ENCODE measurements at places on chromosomes 1 and 21. TPM values are rescaled to one million over a fixed set of nuclear protein-coding genes. Genes with fewer than 3 reads are reported as not detected.

FNDC7 gene
- 0.24 TPM for total RNA-seq

DNA sequence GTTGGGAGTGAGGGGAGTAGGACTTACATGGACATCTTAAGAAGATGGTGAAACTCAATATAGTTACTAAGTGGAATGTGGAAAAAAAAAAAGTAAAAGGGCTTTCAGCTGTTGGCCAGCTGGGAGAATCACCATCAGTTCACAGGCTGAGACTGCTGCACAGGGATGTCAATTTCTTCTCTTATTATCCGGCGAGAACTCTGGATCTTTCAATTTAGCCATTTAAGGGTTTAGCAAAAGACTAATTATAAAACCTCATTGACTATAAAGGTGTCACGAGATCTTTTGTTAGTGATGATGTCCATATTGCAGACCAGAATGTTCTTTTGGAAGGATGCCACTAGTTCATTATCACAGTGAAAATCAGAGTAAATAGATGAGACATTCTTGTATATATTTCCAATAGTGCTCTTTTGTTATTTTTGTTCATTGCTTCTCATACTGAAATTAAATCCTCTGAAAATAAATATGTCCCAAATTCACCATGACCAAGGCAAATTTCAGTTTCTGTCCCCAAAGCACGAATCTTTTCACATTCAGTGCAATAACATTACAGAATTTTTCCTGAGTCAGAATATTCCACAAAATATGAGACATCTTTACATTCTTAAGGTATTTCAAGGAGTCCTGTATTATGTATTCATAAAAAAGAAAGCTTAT lies 266.1 kb downstream of the DNM3 start:
- no peaks in the 10 kb centered on the region for H3K27me3 ChIP-seq
- no peak overlapping the region for H3K4me3 ChIP-seq
- H3K36me3 ChIP-seq = no peaks in the 10 kb centered on the region
- no peak for DNase-seq
- H3K4me1 ChIP-seq = peaks cover 6% of the 10 kb centered on the region

BRINP2 gene
- total RNA-seq = 0.30 TPM

- H3K4me3 ChIP-seq = no peak overlapping the region
- no peaks in the 10 kb centered on the region for H3K27me3 ChIP-seq
- H3K36me3 ChIP-seq = peaks cover 3% of the 10 kb centered on the region
- H3K4me1 ChIP-seq = peaks cover 4% of the 10 kb centered on the region
- no peak for DNase-seq
These were observed 10.5 kb downstream of the C1orf115 start for GRCh38 chr1:220700556-220701179.

DNA sequence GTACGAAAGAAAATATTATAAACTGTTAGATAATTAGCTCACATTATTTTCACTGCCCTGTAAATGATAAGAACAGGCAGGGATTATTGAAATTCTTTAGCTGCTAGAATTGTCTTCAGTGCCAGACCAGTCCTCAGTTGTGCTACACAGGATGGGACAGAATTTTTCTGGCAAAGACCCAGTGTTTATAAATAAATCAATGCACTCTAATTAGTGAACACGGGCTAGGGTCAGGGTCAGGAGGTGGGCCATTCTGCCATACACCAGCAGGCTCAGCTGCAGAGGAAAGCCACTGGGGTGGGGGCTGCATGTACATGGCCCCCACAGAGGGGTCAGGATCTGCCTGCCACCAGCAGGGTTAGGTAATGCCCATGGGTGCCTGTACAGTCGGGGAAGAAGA lies 6.4 kb downstream of the BCAR3 start:
- H3K27ac ChIP-seq = no peak overlapping the region
- DNase-seq = no peak
- no peak overlapping the region for H3K4me3 ChIP-seq
- H3K36me3 ChIP-seq = no peaks in the 10 kb centered on the region

LHX4 gene
- 0.08 TPM for total RNA-seq

MYBPH gene
- not detected for total RNA-seq

GRCh38 chr1:207833381-207833780 lies 77.5 kb downstream of the CD34 start:
- peaks cover 12% of the 10 kb centered on the region for H3K36me3 ChIP-seq
- peaks cover 76% of the 10 kb centered on the region for H3K4me1 ChIP-seq
- H3K4me3 ChIP-seq = no peak overlapping the region

OR10Z1 gene
- total RNA-seq = not detected

RGS8 gene
- not detected for total RNA-seq

DNA sequence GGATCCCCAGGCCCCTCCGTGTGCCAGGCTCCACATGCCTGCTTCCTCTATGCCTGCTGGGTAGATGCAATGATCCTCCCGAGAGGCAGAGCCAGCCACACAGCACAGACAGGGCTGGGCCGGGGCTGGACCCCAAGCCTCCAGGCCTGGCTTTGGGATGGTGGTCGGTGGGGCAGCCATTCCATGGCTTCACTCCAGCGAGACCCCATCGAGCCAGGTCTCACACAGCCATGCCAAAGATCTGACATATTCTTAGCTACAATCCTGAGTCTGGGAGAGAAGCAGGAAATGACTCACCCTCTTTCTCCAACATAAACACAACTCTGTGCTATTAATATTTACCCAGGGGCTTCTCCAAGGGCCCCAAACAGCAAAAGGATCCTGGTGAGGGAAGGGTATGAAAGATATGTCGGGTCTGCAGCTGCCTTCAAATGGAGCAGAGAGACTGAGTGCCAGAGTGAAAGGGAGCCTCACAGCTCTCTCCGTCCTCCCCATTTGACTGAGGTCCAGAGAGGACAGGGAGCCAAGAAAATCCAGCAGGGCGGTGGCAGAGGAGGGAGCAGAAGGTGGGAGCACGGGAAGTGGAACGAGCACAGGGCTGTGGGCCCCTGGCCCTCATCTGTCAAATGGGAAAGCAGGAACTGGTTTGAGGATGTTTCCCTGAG lies 639.5 kb downstream of the MATN1 start:
- H3K27me3 ChIP-seq = peaks cover 23% of the 10 kb centered on the region
- peaks cover 25% of the 10 kb centered on the region for H3K4me1 ChIP-seq
- no peak for DNase-seq
- no peaks in the 10 kb centered on the region for H3K36me3 ChIP-seq
- H3K27ac ChIP-seq = no peak overlapping the region
- H3K4me3 ChIP-seq = no peak overlapping the region

ADAMTS5 gene
- total RNA-seq = 4.0 TPM

- H3K36me3 ChIP-seq = no peaks in the 10 kb centered on the region
- peaks cover 16% of the 10 kb centered on the region for H3K4me1 ChIP-seq
- H3K4me3 ChIP-seq = peak overlapping the region; percentile 75
- H3K27ac ChIP-seq = peak overlapping the region; percentile 66
- no peak for DNase-seq
These were observed 744 bp downstream of the ZNF670 start for GRCh38 chr1:247077876-247078257.

MEX3A gene
- 0.56 TPM for total RNA-seq

DNA sequence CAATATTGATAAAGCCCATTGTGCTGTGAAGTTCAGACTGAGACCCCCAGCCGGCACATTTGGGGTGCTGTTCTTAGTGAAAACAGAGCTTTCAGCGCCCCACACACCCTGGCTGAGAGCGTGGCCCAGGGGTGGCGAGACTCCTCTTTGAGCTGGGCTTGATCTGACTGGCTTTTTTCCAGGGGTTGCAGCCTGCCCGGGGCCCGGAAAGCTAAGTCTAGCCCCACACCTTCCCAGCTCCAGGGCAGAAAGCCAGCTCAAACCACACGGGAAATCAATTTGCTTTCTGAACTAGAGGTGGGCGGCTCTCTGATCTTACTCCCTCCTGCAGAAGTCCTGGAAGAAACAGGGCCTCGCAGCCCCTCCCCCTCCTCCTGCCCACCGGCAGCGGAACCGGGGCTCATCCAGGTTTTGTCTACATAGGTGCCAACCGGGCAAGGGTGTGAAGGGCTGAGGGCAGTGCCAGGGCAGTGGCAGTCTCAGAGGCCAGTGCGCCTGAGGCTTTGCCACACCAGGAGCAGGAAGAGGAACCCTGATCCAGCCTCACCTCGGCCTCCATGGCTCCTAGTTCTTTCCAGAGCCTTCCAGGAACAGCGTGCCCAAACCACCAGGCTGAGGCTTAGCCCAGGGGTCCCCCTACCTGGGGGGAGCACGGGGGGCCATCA lies 155.3 kb downstream of the NPHP4 start:
- H3K4me3 ChIP-seq = no peak overlapping the region
- H3K27ac ChIP-seq = no peak overlapping the region
- H3K4me1 ChIP-seq = no peaks in the 10 kb centered on the region
- H3K36me3 ChIP-seq = no peaks in the 10 kb centered on the region

DNA sequence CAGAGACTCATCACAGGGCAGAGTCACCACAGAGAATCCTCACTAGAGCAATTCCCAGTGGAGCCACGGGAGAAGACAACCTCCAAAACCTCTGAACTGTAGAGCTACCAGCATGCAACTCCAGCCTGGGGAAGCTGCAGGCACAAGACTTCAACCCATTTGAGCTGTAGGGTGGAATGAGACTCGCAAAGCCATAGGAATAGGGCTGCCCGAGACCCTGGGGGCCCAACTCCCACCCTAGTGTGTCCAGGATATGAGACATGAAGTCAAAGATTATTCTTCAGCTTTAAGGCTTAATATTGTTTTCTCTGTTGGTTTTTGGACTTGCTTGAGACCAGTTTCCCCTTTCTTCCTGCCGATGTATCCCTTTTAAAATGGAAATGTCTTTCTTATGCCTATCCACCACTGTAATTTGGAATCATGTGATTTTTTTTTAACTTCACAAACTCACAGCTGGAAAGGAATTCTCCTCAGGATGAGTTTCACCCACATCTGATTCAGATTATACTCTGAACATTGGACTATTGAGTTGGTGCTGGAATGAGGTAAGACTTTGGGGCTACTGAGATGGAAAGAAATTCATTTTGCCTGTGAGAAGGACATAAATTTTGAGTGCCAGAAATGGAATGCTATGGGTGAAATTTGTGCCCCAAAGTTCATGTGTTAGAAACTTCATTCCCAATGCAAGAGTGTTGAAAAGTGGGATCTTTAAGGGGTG lies 59.6 kb upstream of the ST6GALNAC5 start:
- H3K4me1 ChIP-seq = no peaks in the 10 kb centered on the region
- H3K4me3 ChIP-seq = no peak overlapping the region

DNA sequence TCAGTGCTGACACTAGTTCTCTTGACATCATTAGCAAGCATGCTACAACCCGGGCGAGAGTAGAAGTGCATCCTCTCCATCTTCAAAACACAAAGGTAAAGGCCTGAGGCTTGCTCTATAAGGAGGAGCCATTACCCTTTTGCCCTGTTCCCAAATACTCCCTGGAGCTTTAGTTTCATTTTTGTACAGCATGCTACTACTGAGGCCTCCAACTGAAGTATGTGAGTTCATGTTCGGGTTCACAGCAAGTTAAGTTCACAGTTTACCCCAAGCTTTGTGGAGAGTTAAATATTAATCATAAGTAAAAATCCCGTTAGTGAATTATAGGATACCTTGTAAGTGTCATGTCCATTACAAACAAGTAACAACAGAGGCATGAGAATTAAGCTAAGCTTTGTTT lies 156.6 kb downstream of the APP start:
- peaks cover 3% of the 10 kb centered on the region for H3K36me3 ChIP-seq
- no peaks in the 10 kb centered on the region for H3K27me3 ChIP-seq
- no peaks in the 10 kb centered on the region for H3K4me1 ChIP-seq

- H3K4me3 ChIP-seq = no peak overlapping the region
- H3K27me3 ChIP-seq = no peaks in the 10 kb centered on the region
- DNase-seq = no peak
- H3K36me3 ChIP-seq = no peaks in the 10 kb centered on the region
These were observed 82.6 kb upstream of the DPYD start for GRCh38 chr1:98003442-98003841.

OR6N1 gene
- total RNA-seq = not detected

- H3K4me1 ChIP-seq = no peaks in the 10 kb centered on the region
- DNase-seq = no peak
- H3K36me3 ChIP-seq = no peaks in the 10 kb centered on the region
- no peak overlapping the region for H3K4me3 ChIP-seq
These were observed 892.6 kb downstream of the MRPL39 start for GRCh38 chr21:24714646-24715200.

- no peaks in the 10 kb centered on the region for H3K4me1 ChIP-seq
- H3K36me3 ChIP-seq = no peaks in the 10 kb centered on the region
- no peak overlapping the region for H3K27ac ChIP-seq
These were observed 122.3 kb downstream of the PGBD5 start for GRCh38 chr1:230303822-230304221.

DNA sequence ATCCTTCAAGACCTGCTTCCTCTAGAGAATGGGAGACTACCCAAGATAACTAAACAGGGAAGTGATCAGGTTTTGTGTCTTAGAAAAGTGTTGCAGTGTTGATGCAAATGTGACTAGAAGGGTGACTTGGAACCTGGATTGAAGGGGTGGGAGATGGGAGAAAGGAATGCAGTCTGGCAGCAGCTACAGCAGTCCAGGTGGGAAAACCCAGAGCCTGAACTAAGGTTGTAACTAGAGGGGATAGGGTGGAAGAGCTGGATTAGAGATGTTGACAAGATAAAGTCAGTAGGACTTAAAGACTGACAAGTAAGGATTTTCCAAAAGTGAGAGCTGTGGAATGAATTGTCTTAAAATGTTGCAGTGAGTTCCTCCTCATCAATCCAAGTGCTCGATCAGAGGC lies 7.1 kb upstream of the SHISA4 start:
- H3K36me3 ChIP-seq = no peaks in the 10 kb centered on the region
- H3K4me1 ChIP-seq = peaks cover 46% of the 10 kb centered on the region
- no peak for DNase-seq
- H3K27me3 ChIP-seq = no peaks in the 10 kb centered on the region

DNA sequence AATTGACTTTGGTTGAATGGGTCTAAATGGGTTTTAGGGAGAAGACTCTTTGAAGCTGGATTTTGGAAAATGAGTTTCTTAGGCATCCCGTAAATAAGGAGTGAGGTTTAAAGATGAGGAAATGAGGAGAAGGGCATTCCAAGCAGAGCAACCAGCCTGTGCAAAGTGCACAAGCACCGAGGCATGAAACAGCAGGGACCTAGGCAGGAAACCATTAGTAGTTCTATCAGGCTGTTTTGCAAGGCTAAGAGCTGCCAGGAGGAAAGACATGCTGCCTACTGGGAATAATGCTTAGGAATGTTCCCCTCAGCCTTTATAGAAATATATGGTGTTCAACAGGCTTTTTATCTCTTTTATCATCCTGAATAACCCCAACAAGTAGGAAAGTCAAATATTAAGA lies 153.1 kb upstream of the FGGY start:
- no peak for DNase-seq
- no peak overlapping the region for H3K4me3 ChIP-seq
- no peak overlapping the region for H3K27ac ChIP-seq
- H3K36me3 ChIP-seq = no peaks in the 10 kb centered on the region
- no peaks in the 10 kb centered on the region for H3K27me3 ChIP-seq

LRRC53 gene
- total RNA-seq = not detected

DNA sequence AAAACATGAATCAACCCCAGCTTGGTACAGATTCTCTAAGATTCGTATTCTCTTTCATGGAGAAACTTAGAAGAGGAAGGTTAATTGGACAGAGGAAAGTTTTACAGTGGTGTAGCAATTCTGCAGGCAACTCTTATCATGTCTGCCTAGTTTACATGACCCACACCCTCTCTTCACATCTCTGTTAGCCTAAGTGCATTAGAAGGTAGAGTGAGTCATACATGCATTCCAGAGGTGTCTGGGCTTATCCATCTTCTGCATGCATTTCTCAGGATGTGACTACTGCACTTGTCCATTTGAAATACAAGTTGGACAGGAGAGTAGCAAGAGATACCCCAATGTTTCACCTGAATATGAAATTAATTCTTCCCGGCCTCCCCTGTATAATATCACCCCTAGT lies 578.4 kb upstream of the NCAM2 start:
- H3K27me3 ChIP-seq = no peaks in the 10 kb centered on the region
- no peaks in the 10 kb centered on the region for H3K36me3 ChIP-seq
- H3K4me1 ChIP-seq = no peaks in the 10 kb centered on the region
- H3K27ac ChIP-seq = no peak overlapping the region
- no peak for DNase-seq

All from suprapubic skin (tissue), 4 donors.